ENCODE measurements at places on chromosomes 7 and 10. TPM values are rescaled to one million over a fixed set of nuclear protein-coding genes. Genes with fewer than 3 reads are reported as not detected.

DNA sequence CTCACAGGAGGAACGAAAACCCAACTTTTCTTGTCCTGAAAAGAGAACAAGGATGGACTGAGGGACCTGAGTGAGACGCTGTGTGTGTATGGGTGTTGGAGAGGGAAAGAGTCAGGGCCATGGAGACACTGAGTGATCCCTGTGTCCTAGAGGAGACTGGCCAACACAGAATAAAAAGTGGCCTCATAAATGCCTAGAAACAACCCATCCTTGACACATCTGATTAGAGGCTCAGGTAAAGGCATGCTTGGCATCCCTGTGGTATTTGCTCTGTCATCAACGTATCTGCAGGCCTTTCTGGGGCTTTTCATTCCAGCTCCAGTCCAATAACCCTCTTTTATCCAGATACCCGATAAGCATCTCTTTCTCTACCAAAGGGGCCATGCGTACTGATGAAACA lies 86.3 kb downstream of the FGFR2 start:
- DNase-seq = no peak

- DNase-seq = no peak
Observed at GRCh38 chr10:90130321-90131086, 429.1 kb downstream of the KIF20B start.

GRCh38 chr7:84194484-84195271 lies at the start of gene SEMA3A:
SEMA3A (minus strand) TSS chr7:84194789; CDS start chr7:84194586, 203 bp downstream.
- peak; percentile 83 for DNase-seq

DNA sequence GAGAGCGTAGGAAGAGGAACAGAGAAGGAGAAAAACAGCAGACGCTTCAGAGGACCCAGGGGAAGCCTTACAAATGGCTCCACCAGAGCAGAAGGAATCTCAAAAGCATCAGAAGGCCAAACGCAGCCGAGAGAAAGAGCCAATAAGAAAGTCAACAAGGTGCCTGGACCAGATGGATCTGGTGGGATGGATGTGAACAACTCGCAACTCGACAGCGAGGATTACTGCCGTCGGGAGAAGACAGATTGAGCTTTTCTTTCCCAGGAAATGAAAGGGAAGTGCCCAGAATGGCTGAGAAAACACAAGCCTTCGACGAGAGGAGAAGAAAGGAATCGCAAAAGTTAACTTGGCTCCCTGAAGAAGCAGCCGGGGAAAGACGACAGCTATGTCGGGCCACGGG lies 132.8 kb upstream of the MGMT start:
- DNase-seq = no peak

DNA sequence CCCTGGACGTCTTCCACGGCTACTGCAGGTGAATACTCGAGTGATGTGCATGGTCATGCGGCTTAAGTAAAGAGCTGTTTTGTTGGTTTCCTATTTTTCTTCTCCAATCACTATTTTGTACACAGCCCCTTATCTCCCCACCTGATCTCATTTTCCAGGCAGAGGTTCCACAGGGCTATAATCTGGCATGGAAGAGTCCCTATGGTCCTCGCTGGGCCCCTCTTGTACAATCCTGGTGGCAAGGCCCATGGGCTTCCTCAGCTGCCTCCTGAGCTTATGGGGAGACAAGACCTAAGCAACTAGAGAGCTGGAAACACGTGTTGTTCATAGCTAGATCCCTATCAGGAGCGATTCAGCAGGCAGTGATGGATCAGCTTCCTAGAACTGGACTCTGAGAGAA lies 181.3 kb upstream of the ADO start:
- DNase-seq = no peak

DNA sequence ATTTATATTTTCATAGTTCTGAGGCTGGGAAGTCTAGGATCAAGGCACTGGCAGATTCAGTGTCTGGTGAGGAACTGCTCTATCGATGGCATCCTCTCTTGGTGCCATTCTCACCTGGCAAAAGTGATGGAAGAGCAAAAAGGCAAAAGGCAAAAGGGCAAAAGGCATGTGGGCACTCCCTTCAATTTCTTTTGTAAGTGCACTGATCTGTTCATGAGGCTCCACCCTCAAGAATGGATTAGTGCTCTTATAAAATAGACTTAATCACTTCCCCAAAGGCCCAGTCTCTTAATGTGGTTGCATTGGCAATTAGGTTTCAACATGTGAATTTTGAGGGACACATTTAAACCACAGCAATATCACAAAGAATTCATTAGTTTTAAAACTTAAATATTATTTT lies 16.1 kb downstream of the TAS2R60 start:
- no peak for DNase-seq

GRCh38 chr7:68840991-68841390 lies 757.3 kb upstream of the AUTS2 start:
- DNase-seq = no peak

DNA sequence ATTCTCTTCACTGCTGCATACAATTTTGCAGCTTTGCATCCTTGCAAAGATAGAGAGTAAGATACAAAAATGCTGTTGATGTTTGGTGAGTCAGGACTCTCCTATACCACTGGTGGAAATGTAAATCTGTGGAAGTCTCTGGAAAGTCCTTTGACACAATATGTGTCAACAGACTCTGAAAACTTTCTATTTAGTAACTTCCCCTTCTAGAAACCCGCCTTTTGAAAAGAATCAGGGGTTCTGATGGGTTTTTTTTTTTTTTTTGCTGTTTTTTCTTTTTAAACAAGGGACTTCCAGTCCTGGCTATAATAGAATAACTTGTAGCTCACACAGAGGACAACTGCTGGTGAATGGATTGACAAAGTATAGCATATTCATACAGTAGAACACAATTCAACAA lies 16.4 kb downstream of the NOD1 start:
- no peak for DNase-seq

GRCh38 chr10:24668247-24668646 lies 55.4 kb downstream of the ARHGAP21 start:
- DNase-seq = no peak

DNA sequence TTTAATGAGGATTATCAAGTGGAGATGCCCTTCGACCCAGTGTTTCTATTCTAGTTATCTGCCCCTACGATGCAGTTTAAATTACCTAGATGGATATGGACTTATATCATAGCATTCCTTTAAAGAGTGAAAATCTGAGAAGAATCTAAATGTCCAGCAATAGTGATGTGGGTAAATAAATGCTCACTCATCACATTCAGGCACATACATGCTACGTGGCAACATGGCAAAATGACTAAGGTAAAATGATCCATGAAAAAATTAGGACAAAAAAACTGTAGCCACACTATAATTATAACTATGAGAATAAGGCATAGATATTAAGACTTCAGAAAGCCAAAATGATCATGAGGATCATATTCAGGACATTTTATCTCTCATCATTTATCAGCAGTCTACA lies 82.4 kb upstream of the PDE1C start:
- DNase-seq = no peak

DNA sequence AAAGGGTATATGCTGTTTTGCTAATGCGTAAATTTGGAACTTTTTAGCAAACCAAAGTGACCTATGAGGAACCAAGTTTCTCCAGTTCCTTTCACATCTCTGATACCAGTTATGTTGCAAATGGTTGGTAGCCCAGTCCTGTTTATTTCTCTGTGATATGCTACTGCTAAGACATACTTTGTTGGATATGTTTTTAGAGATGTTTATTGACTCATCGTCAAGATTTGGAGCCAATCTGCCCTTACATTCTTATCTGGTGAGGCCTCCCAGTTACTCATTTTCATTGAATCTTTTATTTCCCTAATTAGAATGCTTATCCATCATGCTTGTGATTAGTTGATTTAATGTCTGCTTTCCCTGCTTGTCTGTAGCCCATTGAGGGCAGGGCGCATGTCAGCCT lies 58.9 kb downstream of the LRGUK start:
- DNase-seq = no peak

DNA sequence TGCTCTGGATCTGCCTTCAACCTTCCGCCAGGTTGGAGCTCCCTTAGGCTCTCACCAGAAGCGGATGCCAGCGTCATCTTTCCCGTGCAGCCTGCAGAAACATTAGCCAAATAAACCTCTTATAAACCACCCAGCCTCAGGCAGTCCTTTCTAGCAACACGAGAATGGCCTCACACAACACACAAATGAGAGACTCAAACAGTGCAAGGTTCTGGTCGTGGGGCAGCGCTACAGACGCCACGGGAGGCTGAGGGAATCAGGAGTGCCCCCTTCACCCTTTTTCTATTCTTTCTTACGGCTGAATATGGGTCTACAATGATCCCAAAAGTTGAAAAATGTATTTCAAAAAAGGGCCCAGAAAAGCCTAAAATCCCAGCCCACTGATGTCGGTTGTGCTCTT lies 96.4 kb downstream of the FOXL3 start:
- no peak for DNase-seq

DNA sequence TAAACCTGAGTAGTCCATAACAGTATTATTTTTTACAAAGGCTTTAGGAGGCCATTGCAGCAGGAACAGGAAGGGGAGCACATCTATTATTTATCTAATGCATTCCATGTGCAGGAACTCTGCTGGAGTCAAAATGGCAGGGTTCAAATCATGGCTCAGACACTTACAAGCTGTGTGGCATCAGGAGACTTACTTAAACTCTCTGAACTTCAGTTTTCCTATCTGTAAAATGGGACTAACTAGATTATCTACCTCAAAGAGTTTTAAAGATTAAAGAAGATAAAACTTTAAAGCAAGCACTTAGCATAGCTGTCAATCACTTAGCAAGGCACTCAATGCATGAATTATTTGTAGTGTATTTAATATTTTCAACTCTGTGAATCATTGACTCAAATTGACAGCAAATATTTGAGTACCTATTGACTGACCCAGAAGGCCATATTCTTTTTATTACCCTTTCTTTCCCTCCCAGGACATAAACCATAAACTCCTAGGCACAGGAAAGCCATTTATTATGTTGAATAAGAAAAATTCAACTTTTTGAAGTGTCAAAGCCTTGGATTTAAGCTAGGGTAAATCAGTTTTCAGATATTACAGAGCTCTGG lies 115.8 kb upstream of the FAM204A start:
- DNase-seq = no peak

- no peak for DNase-seq
Observed at GRCh38 chr7:22469371-22470143, 30.4 kb downstream of the STEAP1B start.

DNA sequence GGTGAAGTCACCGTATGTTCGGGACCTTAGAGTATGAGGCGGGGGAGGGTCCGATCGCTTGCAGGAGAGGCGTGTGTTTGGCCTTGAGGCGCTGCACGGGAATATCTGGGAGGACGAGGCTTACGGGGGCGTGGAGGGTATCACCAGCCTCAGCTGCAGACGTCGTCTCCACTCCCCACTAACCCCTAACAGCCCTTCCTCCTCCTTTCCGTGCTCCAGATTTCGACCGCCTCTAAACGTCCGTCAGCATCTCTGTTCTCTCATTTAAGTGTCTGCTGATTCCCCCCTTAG lies 23.5 kb upstream of the ZNF12 start:
- no peak for DNase-seq

- DNase-seq = no peak
Observed at GRCh38 chr10:132298038-132298881, 9.5 kb downstream of the STK32C start.

GRCh38 chr7:104848138-104848990 lies 165.6 kb upstream of the KMT2E start:
- DNase-seq = peak; percentile 62

DNA sequence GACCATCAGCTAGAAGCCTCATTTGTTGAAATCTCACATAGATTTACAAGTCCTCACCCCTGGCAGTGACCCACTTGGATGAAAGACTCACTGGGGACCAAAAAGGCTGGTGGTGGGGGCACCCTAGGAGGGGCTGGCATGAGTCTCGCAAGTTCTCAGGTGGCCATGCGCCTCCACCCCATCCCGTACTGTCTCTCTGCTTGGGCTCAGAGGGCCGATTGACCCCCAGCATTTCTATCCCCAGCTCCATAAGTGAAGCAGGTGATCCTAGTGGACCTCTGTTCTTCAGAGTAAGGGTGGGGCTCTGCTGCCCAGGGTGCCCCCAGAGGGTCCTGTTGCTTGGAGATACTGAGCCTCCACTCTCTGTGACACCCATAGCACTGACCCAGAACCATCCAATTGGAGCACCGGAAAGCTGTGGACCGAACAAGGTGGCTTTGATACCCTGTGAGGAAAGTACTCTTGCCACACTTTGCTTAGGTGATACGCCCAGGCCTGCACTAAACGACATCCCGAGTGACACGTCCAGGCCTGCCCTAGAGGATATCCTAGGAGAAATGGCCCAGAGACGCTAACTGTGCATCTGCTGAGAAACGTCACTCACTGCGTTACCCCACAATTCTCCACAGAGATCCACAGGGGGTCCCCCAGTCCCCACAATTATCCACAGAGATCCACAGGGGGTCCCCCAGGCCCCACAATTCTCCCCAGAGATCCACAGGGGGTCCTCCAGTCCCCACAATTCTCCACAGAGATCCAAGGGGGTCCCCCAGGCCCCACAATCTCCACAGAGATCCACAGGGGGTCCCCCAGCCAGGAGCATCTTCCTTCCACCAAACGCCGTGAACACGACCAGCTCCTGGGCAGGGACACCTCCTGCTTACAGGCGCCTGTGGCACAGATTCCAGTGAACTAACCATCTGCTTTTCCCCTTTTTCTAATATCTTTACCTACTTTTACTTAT lies 262.9 kb downstream of the PTPRN2 start:
- no peak for DNase-seq

DNA sequence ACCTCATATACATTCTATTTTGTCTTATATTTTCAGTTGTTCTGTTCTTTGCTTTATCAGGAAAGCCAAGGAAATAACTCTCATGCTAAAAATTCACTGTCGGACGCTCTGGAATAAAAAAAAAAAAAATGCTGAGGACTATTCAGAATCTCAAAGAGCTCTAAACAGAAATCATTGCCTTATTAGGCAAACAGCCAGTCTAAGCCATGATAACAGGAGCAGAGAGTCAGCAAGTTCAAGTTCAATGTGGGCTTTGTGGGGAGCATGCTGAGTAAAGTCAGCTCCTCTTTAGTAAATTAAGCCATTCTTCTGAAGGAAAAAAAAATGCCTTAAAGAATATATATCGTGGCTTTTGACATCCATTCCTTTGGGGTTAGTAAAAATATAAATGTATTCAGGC lies 13.6 kb upstream of the FAM13C start:
- DNase-seq = no peak

GRCh38 chr10:71079761-71080380 lies 132.5 kb upstream of the UNC5B start:
- no peak for DNase-seq

DNA sequence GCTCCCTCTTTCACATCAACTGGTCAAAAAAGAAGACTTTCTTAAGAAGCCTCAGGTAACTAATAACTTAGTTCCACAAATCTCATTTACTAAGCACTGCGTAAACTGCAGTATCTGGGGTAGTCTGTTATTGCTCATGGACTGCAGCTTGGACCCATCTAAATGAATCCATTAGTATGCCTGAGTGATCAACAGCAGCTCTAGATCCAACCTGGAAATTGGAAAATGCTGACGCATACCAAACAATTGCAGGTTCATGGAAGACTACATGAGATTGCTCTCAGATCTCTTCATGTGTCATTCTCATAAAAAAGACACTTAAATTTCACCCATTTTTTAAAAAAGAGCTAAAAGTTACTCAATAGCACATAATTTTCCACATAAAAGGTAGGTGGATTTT lies 121.6 kb downstream of the IDE start:
- no peak for DNase-seq

Gene UBE2H
- 55.0 TPM for total RNA-seq

Gene PIK3CG
- not detected for total RNA-seq

Gene C10orf62
- 0.12 TPM for total RNA-seq

Gene HOXA11
- 7.1 TPM for total RNA-seq

Gene NYAP1
- 1.2 TPM for total RNA-seq

Gene CAPZA2
- total RNA-seq = 132 TPM

Gene AKR1C4
- total RNA-seq = not detected

Gene PRLHR
- not detected for total RNA-seq

Gene ADAM8
- total RNA-seq = 2.5 TPM

Gene SPDYE3
- not detected for total RNA-seq

All from NCI-H460 (cell line).